Body of pancreas (tissue), 4 donors: ENCODE measurements at places on chromosomes 2 and 18.

- peak; percentile 22 for DNase-seq
Measured at GRCh38 chr2:98269274-98269673, 77.0 kb upstream of the CNGA3 start.

GRCh38 chr2:8306530-8307351 lies 375.1 kb upstream of the ID2 start:
- no peak for DNase-seq

DNA sequence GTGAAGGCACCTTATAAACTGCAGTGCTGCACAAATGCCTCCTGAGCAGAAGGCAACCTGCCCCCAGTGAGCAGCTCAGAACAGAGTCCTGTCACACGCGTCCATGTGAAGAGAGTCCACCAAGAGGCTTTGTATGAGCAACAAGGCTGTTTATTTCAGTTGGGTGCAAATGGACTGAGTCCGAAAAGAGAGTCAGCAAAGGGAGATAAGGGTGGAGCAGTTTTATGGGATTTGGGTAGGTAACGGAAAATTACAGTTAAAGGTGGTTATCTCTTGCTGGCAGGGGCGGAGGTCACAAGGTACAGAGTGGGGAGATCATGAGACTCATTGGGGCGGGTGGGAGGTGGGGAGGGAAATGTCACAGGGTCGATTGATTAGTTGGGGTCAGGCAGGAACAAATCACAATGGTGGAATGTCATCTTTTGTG lies 53.4 kb upstream of the RALBP1 start:
- DNase-seq = no peak

DNA sequence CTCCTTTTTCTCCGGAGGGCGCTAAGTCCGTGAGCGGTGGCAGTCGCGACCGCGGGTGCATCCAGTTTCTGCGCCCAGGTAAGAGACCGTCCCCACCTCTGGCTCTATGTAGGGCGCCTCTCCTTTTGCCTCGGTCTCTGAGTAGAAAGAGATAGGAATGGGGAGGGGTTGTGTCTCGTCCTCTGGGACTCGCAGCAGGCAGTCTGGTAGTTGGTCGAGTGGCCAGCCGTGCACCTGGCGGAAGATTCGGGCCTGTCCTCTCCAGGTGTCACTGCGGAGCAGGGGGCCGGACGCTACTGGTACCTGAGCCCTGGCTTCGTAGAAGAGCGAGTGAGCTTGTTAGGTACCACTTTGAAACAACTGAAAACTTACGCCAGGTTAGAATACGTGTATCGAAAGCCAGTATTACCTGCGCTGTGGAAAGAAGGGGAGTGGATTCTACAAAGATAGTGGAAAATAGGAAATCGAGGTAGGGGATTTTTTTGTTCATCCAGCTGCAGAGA lies 403 bp downstream of the MAP2 start:
- peak; percentile 65 for DNase-seq

- DNase-seq = no peak
Measured at GRCh38 chr2:104836841-104837240, 17.1 kb upstream of the POU3F3 start.

DNA sequence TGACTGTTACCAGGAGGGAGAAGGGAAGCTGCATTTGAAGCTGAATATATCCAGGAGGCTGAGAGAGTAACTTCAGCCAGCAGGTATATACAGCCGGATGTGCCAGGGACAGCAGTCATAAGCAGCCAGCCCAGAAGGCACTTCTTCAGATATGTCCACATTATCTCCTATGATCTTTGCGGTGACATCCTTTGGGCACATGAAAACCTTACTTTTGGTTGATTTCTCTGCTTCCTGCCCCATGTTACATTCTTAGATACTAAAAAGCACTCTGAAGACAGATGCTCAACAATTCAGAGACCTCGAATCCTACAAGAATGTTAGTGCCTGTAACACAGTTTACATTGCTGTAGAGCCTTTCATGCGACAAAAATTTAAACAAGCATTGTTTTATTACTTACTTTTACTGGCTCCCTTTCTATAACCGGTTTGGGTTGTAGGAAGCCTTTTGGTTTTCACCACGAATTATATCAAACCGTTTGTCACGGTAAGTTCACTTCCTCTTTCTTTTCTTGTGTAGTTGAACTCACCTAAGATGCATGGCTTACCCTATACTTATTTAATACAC lies 50.3 kb upstream of the TLK1 start:
- DNase-seq = no peak

- DNase-seq = no peak
Measured at GRCh38 chr18:13308369-13308768, 89.8 kb downstream of the LDLRAD4 start.

DNA sequence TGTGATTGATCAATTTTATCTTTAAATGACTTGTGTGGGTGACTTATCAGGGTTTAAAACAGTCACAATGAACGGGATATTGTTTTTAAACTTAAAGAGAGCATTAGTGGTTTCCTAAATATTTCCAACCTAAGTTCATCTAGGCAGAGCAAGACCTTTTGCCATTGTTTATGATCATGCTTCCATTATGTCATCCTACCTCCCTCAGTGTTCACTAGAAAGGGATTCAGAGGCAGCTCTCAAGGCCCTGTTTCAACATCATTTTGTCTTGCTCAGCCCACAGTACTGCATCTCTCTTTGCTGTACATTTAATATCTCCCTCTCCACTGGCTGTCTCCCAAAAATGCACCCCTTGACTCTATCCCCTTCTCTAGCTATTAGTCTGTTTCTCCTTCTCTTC lies 21.5 kb upstream of the PELI1 start:
- no peak for DNase-seq

- DNase-seq = no peak
Measured at GRCh38 chr2:25711675-25712354, 38.4 kb upstream of the DTNB start.

GRCh38 chr2:219002395-219003266 lies 9.4 kb upstream of the CRYBA2 start:
- peak; percentile 94 for DNase-seq

DNA sequence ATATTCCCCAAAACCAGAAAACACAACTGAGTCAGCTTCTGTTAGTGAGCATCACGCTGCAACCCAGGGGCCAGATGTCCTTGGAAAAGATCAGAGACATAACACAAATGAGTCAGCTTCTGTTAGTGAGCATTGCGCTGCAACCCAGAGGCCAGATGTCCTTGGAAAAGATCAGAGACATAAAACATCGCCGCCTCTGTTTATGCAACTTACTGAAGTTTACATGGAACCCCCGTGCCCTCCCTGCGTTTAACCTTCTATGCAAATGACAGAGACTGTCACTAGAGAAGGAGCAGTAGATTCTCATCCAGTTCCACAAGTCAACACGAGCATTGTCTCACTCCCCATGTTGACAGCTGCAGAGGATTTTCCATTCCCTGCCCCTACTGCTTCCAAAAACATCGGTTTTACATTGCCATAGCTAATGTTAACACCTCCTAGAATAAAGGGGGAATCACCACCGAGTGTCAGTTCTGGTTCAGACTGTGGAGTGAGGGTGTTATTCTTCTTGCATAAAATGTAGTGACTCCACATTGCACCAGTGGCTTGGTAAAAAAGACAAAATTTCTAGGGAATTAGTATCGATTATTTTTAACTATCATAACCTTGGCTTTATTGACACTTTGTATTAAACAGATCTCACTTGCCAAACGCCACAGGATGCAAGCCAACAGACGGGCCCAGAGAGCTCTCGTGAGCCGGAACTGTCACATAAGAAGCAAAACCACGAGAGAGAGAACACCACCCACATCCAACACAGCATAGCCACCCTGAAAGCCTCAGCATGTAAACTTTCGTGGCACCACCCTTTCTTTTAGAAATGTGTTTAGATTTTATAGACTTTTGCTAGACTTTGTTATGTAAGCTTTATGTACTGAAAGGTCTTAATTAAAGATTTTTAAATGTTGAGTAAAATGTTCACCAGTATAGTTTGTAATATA lies 87.7 kb downstream of the SH3YL1 start:
- DNase-seq = no peak

DNA sequence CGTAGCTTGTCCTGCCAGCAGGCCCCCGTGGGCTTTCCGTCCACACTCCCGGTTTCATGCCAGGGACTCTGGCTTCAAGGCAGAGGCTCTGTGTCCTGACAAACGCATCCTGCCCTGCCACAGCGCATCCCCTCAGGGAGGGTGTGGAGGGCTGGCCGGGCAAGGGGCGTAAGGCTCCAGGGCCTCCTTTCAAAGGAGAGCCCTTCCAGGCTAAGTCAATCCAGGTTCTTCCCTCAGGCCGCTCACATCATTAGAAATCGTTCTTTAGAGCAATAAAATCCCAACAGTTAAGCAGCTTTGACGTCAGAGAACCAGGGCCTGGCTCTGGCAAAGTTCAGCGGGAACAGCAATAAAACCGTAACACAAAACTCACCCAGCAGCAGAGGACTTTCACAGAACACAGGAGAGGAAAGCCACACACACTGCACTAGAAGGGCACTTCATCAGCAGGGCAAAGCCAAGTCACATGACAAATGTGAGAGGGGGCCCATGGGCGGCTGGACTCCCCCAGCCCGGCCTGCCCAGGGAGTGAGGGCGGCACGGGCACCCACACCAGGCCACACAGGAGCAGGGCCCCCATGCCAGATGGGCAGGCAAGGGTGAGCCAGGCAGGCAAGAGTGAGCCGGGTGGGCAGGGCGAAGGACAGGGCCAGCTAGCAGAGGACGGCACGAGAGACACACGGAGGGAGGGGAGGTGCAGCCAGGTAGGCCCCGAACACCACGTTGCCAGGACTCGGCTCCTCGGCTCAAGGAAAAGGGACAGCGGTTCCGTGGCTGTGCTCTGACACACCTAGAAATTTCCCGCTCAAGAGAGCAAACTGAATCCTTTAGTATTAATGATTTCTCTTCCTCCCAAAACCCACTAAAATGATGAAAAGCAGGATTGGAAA lies 52.0 kb downstream of the HDAC4 start:
- no peak for DNase-seq

DNA sequence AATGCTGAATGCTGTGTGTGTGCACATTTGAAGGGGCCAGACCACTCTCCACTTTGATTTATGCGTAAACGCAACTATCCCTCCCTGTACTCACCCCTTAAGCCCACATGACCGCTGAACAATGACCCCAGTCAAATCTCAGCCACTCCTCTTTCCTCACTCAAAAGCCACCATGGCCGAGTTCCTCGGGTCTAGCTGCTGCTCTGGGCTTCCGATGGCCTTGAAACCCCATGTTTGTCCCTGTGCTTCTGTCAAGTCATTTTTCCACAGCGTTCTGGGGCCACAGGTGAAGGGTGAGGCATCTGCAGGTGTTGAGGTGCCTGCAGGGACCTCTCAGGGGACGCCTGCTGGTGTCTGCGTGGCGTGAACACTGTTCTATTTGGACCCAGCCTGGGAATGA lies 74.3 kb upstream of the TMEM18 start:
- no peak for DNase-seq

DNA sequence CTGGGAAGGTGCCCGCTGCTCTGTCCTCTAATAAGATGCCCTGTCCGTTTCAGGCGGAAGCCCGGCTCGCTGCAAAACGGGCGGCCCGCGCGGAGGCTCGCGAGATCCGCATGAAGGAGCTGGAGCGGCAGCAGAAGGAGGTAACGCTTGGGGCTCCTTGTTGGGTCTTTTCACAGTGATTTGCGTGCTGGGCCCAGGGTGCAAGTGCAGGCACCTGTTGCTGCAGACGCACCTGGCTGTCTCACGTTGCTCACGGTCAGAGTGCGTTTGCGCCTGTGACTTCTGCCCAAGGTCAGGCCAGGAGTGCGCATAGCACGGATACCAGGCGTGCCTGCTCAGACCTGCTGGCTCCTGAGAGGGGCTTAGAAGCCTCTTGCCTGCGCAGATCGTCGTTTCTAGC lies 81.1 kb downstream of the LRRFIP1 start:
- DNase-seq = no peak

DNA sequence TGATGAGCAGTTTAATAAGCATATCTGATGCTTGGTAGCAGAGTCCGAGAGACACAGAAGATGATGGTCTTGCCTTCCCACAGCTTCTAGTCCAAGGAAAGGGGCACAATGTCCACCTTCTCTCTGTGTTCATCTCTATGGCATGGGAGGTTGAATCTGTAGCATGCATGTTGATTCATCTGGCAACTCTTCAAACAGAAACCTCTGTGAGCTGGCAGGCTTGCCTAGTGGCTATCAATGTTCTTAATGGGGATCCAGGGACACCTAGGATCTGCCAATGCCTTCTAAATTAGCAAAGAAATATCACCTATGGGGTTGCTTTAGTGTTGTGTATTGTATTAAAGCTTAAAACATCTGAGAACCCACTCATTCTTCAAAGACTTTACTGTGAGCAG lies 170.8 kb downstream of the INO80D start:
- no peak for DNase-seq

- no peak for DNase-seq
Measured at GRCh38 chr2:128868686-128869551, 550.3 kb upstream of the HS6ST1 start.
